ENCODE measurements at places on chromosomes 12 and 14. TPM values are rescaled to one million over a fixed set of nuclear protein-coding genes. Genes with fewer than 3 reads are reported as not detected.

LRRIQ1 gene
- total RNA-seq: 0.28 TPM

JAG2 gene
- total RNA-seq: 0.18 TPM

GRCh38 chr12:105231396-105231795, 4.6 kb downstream of the APPL2 start:
- DNase-seq: no peak

- no peak for DNase-seq
These were observed 87.1 kb downstream of the RAD52 start for GRCh38 chr12:862303-862911.

DNA sequence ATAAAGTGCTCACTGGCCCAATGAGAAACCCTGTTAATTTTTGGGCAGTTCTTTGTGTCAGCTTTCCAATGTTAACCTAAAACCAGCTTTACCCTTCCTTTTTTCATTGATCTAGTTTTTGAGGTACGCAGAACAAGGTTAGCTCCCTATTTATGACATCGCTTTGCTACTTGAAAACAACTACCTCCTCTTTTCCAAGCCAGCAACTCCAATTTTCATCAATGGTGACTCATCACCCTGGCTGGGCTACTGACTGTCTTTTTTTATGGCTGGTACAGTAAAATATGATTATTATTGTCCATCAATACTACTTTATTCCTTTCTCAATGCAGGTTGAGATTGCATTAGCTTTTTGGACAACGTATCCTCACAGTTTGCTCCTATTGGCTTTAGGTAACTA, 22.5 kb upstream of the AKAP6 start:
- DNase-seq: no peak

DNA sequence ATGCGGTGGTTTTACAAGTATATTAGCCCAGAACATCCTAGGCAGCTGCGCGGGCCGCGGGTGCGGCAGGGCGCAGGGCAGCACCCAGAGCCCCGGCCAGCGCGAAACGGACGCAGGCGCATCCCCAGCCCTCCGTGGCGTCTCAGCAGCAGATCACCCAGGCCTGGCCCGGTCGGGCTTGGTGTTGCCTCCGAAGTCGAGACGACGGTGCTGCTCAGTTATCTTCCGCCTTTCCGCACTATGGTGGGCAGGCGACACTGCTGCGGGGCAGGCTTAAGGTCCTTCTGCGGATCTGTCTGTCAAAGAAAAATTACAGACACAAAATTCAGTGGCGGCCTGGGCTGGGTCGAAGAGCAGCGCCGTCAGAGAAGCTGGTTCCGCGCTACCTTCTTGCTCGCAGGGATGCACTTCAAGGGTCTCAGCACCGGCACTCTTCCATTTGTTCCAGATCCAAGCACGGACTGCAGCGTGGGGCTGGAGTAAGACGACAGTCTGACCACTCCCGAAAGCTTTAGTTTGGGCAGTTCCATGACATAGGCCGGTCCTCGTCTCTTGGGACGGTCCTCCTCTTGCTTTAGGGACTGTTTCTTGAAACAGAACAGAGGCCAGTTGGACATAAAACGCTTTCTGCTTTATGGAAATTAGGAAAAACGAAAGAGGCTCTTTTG, 75.8 kb downstream of the MOK start:
- no peak for DNase-seq

DNA sequence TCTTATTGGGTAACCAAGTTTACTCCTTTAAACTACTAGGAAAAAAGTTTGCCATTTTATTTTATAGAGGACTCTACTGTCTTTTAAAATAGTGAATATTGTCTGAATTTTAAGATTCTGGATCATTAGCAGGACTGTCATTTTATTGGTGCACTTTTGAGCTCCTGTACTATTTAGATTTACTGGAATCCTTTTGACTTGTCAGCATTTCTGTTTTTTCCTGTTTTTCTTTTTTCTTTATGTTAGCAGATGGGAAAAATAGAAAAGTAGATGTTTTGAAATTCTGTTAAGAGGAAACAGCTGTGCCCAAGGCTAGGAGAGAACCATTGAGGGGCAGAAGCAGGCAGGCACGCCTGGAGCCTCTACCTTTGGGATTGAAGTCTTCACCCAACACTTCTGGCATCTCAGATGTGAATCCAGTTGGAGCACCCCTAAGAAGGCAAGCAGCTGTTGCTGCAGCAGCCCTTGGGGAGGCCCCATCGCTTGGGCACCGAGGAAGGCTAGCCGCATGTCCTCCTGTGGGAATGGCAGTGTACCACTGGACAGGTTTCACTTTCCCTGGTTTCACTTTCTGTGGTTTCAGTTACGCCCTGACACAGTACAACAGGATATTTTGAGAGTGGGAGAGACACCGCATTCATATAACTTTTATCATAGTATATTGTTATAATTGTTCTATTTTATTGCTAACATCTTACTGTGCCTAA, 11.5 kb downstream of the RIMKLB start:
- no peak for DNase-seq

- DNase-seq: peak; percentile 18
These were observed 212.6 kb downstream of the PTPRO start for GRCh38 chr12:15534874-15535273.

DNA sequence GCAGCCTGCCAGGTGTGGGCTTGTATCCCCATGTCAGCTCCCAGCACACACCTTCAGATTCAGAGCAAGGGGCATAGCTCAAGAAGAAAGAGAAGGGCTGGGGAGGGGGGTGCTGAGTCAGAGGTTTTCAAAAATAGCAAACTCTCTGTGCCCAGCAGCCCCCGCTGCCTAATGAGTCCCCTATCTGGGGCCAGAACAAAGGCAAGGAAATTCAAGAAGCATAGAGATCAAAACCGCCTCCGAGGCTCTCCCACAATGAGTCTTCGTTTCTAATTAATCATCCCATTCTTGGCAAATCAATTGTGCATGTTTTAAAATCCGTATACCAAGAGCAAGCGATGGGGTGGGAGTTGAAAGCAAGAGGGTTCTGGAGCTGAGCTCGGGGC, 19.5 kb upstream of the CMKLR1 start:
- no peak for DNase-seq

- DNase-seq: no peak
These were observed 326.1 kb downstream of the TMEM121 start for GRCh38 chr14:105852378-105853088.

DNA sequence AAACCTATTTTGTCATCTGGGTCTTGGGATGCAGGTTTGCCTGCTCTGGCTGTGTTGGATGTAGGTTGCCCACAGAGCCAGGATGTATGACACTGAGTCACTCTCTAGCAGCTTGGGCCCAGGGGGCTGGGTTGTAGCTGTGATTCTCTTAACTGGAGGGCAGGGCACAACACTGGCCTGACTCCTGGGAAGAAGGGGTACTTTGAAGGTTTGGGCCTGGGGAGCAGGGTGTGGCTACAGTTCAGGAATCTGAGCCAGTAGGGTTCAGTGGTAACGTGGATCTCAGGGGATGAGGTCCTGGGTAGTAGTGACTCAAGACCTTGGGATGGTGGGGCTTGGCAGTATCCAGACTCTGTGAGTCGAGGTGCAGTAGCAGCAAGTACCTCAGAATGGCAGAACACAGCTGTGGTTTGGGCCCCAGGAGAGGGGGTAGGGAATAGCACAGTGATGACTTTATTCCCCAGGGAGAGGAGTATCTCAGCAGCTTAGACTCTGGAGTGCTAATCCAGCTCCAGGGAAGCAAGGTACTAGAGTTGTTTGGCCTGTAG, 25.7 kb downstream of the TBC1D15 start:
- peak; percentile 94 for DNase-seq
